DMS79 treated with DMSO at 0.1 percent for 48 hours (cell line): ENCODE measurements at places on chromosomes 2 and 18.

DNA sequence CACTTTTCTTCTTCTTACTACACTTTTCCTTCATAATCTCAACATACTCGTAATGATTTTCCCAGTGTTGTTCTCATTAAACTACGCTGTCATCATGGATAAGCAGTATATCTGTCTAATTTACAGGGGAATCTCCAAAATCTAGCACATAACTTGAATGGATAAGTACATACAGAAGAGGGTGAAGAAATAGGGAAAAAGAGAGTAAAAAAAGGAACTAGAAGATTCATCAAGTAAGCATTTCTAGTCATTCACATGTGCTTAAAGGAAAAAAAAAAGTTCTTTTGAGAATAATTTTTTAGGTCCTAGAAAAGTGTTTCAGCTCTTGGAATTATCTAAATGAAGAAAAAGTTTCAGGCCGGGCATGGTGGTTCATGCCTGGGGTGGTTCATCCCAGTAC, 51.6 kb downstream of the SRBD1 start:
- no peak for DNase-seq

DNA sequence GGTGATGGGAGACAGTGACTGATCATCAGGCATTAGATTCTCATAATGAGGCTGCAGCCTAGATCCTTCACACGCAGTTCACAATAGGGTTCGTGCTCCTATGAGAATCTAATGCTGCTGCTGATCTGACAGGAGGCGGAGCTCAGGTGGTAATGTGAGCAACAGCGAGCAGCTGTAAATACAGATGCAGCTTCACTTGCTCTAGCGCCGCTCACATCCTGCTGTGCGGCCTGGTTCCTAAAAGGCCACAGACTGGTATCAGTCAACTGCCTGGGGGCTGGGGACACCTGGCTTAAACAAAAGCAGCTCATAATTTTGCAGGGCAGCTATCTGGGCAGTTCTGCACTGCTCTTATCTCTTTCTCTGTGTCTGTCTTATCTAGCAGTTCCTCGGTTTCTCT, 20.4 kb upstream of the CD226 start:
- no peak for DNase-seq

DNA sequence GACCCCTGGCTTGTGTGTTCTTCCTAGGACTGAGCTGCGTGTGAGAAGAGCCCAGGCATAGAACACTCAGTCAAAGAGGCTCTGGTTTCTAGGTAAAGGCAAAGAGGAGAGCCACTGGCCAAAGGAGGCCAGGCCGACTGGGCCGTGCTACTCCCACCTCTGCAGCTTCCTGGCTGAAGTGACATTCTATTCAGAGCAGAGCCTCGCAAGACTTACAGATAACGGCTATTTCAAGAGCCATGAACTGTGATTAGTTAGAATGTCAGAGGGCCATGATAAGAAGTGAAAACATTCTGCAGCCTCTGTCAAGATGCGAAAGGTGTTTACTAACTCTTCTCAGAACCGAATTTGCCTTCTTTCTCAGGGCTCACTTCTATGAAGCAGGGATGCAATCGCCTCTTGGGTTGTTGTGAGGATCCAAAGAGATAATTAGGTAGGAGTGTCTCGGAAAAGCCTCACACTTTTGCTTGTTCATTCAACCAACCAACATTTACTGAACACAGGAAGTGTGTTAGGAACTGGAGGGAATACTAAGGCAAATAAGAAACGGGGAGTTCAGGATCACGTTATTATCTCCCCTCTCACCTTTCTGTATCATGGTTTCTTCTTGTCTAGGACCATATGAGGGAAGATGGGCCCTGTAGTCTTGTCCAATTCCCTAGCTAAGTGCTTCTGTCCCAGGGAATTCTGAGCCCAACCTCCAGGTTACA, 3.4 kb upstream of the DNAJC5G start:
- DNase-seq: no peak

GRCh38 chr18:7844418-7844817, 277.3 kb downstream of the PTPRM start:
- no peak for DNase-seq

DNA sequence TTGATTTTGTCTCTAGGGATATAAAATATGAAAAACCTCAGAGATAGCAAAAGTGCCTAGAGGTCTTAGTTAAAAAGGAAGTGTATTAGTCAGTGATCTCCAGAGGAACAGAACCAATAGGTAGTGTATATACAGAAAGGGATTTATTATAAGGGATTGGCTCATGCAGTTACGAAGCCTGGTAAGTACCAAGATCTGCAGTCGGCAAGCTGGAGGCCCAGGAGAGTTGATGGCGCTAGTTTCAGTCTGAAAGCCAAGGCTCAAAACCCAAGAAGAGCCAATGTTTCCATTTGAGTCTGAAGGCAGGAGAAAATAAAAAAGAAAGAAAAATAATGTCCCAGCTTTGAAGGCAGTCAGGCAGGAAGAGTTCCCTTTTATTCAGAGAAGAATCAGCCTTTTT, 93.3 kb downstream of the COLEC12 start:
- no peak for DNase-seq

GRCh38 chr2:170248574-170249393, 70.8 kb downstream of the MYO3B start:
- DNase-seq: no peak

- DNase-seq: no peak
These were observed 65.9 kb upstream of the ACAA2 start for GRCh38 chr18:49879271-49879580.

- DNase-seq: no peak
These were observed 4.2 kb downstream of the MAB21L4 start for GRCh38 chr2:240891492-240892340.

DNA sequence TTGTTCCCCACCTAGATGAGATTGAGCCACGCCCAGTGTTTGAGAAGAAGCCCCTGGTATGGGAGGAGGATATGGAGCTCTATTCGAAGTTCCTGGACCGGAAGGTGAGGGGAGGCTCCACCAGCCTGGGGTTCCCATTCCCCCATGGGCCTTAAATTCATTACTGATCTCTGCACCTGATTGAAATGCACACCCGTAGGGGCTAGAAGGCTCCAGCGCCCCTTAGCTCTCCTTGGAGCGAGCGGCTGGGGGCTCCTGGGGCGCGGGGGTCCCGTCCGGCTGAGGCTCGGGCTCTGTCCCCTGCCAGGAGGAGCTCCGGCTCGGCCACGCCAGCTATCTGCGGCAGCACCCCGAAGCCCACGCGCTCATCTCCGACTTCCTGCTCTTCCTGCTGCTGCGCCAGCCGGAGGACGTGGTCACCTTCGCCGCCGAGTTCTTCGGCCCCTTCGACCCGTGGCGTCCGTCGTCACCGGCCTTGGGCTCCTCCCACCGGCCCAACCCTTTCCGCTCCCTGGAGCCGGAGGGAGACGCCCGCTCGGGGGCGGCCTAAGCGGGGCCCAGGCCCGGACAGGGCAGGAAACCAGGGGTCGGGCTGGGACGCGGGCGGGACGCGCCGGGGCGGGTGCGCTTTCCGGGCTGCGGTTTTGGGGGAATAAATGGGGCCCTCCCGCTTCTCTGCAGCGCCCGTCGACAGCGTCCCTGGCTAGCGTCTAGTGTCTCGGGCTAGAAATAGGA, 10.9 kb downstream of the CATIP start:
- DNase-seq: no peak

- DNase-seq: no peak
These were observed 2.5 kb upstream of the ICOS start for GRCh38 chr2:203934041-203934492.

- no peak for DNase-seq
These were observed 680.7 kb downstream of the EPHA4 start for GRCh38 chr2:220891405-220891804.

DNA sequence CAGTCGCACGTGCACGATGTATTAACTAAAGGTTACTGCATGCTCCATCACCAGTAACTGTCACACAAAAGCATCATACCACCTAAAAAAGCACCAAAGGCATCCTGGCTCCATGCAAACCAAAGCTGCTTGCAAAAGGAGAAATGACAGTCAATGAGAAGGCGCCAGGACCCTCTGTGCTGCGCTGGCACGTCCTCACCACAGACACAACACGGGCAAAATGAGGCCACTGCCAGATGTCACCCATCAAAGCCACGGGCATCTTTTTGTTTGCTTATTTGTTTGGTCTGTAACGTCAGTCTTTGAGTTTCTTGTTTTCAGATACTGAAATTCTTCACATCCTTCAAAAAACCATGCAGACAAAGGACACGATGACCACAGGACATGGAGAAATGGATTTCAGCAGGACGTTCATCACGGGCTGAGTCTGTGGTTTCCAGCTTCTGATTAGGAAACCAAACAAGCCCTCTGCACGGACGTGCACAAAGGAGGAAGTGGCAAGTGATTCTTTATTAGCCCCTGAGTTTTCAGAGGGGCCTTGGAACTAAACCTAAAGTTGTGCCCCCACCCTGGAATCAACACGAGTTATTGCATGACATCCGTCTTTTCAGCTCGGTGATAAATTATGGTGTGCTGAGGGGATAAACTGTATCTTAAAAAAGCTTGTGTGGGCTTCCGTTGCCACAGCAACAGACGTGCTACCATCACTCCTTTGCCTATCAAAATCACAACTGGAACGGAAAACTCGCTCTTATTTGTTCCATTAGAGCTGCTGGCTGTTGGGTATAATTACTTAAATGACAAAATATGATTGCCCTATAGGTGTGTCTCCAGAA, 181.8 kb downstream of the EIPR1 start:
- DNase-seq: no peak
